Epithelial cell of prostate (primary cell): ENCODE measurements at places on chromosomes 7 and 10.
A peak's percentile ranks its signal among the peaks of the same experiment; 100 is the strongest.

DNA sequence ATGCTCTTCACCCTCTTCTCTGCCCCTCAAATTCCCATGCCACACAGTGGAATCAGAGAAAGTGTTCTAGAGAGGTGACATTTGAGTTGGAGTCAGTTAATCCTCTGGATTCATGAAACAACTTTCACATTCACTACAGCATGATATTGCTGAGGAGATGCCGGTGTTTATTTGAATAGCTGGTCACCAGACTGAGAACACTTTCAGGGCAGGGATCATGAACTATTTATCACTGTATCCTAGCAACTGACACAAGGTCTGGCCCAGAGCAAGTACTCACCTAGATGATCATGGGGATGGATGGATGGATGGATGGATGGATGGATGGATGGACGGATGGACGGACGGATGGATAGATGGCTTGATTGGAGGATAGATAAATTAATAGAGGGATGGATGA is 116.7 kb upstream of the ZMIZ1 start:
- no peak for DNase-seq

- DNase-seq = no peak
Measured at GRCh38 chr7:22934473-22935065, 79.4 kb downstream of the HYCC1 start.

DNA sequence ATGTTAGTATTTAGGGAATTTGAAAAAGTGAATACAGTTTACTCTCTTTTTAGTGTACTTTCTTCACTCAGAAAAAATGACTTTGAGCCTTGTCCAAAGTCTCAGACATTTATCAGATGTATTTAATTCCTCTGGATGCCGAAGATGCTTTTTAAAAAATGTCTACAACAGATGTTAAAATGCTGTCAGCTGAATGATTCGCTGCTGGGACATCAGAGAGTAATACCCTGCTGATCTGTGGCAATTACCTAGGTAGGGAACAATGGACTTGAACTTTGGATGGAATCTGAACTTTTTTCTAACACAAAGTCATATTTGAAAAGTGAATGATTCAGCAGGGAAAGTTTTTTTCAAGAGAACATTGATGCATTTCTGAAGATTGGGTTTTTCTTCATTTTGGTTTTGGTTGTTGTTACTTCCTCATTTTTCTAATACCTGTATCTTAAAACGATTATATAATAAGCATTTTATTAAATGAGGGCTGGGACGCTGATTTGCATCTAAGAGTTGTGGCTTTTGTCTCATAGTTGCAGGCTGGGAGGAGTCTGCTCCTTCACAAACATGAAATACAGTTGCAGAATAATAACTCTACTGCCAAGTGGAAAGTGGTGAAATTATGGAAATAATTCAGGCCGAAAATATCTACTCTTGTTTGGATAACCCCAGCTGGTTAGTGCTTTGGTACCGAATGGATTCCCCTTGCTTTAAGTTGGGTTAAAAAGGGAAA is 98.0 kb downstream of the SPAG6 start:
- DNase-seq = no peak

DNA sequence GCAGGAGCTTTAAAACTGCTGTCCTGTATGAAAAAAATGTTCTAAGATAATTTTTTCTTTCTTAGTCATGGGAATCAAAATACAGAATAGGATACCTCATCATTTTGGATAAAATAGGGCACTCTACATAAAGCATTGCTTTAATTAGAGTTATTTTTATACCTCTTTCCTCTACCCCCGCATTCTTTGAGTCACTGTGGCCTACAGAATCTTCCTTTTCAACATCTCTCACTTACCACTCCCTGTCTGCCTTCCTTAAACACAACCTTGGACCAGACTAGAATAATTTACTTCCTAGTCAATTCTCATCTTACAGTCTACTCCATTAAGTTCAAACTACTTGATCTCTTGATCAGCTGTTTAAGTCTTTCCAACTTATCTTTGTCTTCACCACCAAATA is 462.3 kb downstream of the PHTF2 start:
- DNase-seq = no peak

DNA sequence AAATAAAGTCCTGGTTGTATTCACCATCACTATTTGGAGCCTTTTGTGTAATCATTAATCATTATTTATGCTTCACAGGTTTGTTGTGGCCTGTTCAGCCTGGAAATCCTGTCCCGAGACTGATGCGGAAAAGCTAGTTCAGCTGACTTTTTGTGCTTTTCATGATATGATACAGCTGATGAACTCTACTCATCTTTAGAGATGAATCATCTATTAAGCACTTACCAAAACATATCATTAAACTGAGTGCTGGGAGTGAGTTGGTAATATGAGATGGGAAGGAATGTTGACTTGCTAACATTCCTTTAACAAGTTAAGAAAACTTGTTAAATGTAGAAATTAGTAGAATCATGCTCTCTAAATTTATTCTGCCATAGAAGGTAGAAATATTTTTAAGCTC is 53.0 kb downstream of the CROT start:
- DNase-seq = peak; percentile 46

DNA sequence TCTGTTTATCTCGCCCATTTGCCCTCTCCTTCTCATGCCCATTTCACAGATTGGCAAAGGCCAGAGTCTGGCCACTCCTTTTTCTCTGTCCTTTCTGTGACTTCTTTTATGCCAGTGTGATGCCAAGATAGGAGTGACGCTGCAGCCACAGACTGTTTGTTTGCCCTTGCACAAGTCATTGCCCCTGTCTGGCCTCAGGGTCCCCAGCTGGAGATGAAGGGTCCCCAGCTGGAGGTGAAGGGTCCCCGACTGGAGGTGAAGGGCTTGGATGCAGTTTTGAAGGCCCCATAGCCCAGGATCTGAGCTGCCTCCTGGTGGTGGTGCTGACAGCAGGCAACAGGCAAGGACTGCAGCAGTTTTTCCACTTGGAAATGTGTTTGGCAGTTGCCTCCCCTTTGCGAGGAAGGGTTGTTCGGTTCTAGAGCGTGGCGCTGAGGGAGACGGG is 50.8 kb upstream of the SLC29A3 start:
- DNase-seq = no peak

- DNase-seq = peak; percentile 46
Measured at GRCh38 chr7:17043012-17043877, 161.5 kb upstream of the AGR3 start.

- no peak for DNase-seq
Measured at GRCh38 chr10:124667425-124668345, 76.5 kb downstream of the FAM53B start.

DNA sequence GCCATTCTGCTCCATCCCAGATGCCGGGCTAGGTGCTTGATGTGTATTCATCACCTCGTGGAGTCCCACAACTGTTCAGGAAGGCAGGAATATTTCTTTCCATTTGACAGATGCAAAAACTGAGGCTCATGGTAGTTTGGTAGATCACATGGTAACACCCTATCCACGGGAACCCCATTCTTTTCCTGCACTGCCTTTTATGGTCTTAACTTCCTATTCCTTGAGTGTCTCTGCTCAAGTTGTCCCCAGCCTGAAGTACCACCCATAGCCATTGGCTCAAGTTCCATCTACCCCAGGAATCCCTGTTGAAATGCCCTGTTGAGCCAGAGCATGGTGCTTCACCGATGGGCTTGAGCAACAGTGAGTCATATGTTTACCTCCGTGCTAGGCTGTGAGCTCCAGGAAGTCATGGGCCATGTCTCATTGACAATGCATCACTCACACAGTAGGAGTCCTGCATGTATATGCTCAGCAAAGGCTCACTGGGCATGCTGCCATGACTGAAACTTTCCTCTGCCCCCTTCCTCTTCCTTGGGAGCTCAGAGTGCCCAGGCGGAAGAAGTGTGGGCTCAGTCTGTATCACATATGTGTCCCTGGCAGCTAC is 71.7 kb upstream of the ADAM12 start:
- peak; percentile 98 for DNase-seq

DNA sequence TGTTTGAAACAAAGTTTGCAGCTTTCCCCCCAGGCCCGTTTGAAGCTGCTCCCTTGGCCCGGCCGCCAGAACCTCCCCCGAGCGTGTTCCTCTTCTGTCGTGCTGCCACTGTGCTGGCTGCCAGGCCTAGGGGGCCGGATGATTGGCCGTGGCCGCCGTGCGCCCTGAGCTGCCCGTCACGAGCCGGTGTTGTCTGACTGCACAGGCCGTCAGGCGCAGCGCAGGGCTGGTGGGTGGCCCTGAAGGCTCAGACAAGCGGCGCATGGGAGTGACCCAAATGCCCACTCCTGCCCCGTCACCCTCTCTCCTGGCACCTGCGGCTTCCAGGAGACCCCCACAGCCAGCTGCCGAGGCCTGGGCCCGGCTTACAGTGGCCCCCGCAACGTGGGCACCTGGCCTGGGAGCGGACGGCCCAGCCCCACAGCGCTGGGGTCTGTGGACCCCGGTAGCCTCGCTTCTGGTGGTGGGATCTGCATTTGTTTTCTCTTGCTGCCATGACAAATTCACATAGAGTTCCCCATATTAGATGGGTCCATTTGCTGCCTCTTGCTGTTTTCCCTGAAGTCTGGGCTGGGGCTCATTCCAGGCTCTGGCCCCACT is 13.1 kb downstream of the JAKMIP3 start:
- DNase-seq = no peak

GRCh38 chr7:106384373-106384772 is 99.6 kb upstream of the NAMPT start:
- no peak for DNase-seq

DNA sequence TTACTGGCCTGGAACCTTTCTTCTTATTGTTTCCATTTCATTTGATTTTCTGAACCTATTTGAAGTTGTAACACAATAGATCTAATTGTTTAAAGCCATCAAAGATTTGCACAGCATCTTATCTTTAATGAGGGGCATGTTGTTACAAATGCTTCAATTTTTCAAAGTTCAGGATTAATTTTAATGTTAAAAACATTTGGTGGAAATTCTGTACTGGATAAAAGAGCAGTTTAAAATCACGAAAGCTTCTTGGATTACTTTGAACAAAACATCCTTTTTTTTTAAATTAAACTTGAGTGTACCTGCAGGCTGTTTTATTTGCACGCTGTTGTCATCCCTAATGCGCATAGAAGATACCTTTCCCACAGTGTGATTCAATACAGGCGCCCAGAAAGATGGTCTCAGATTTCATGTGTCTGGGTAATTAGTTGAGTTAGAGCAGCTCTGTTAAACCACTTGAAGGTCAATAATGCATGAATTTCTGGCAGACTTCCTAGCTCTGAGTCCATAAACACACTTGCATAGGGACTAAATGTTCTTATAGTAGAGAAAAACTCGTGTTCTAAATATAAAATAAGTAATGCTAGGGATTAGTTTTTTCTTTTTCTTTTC is 29.3 kb upstream of the DDX50 start:
- DNase-seq = no peak

DNA sequence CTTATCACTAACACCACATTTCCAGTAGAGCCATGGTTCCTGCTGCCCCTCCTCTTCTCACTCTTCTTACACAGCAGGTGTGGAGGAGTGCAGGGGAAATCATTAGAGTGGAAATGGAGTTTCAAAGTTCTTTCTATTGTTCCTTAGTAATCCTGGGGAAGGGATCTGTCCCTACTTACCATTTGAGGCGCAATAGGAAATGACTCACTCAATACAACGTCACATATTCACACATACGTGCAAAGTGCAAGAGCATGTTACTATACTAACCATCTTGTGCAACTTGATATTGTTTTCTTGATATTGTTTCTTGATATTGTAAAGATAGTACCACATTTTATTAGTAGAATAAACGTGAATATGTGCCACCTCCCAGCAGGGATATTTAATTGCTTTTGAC is 1010.2 kb downstream of the DNAJB9 start:
- no peak for DNase-seq

DNA sequence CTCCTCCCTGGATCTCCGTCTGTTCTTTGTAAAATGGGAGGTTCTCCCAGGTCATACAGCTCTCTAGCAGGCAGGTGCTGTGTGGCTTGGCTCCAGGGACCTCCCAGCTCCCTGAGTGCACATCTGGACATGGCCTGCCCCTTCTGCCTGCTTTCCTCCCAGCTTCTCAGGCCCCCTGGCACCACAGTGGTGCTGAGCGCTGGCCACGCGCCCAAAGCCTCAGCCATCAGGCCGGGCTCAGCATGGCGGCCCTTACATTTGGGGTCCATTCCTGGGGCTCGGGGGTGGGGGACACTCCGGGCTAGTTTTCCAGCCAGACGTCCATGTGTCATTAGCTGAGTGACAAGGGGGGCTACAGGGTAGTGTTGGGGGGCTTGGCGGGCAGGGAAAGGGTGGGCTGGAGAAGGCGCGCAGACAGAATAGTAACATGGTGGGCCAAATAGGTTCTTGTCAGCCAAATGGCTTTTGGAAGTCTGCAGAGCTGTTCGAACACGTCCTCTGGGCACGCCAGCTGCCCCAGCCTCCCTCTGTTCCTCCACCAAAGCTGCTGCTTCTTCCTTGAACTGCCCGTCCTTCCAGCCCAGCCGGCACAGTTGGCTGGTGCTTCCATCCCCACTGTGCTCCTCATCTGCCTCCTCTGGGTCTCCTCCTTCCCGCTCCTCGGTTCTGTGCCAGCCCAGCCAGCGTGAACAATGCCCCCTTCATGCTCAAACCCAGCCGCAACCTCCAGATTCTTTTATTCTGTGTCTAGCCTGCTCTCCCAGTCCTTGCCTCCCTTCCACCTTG is 65.9 kb downstream of the GOLGA7B start:
- no peak for DNase-seq

- DNase-seq = no peak
Measured at GRCh38 chr10:111677759-111678158, 505.8 kb downstream of the GPAM start.

GRCh38 chr10:70381471-70382421 is 679 bp downstream of the LRRC20 start:
- DNase-seq = no peak
